ENCODE measurements at places on chromosomes 13 and 19. TPM values are rescaled to one million over a fixed set of nuclear protein-coding genes. Genes with fewer than 3 reads are reported as not detected.

The CCL25 gene
- not detected for total RNA-seq

GRCh38 chr19:32676895-32677359 is 1.3 kb downstream of the RGS9BP start:
- H3K36me3 ChIP-seq: peaks cover 6% of the 10 kb centered on the region
- H3K27me3 ChIP-seq: peaks cover 12% of the 10 kb centered on the region
- H3K4me3 ChIP-seq: no peak overlapping the region
- H3K27ac ChIP-seq: no peak overlapping the region
- no peak for DNase-seq
- peaks cover 21% of the 10 kb centered on the region for H3K4me1 ChIP-seq

DNA sequence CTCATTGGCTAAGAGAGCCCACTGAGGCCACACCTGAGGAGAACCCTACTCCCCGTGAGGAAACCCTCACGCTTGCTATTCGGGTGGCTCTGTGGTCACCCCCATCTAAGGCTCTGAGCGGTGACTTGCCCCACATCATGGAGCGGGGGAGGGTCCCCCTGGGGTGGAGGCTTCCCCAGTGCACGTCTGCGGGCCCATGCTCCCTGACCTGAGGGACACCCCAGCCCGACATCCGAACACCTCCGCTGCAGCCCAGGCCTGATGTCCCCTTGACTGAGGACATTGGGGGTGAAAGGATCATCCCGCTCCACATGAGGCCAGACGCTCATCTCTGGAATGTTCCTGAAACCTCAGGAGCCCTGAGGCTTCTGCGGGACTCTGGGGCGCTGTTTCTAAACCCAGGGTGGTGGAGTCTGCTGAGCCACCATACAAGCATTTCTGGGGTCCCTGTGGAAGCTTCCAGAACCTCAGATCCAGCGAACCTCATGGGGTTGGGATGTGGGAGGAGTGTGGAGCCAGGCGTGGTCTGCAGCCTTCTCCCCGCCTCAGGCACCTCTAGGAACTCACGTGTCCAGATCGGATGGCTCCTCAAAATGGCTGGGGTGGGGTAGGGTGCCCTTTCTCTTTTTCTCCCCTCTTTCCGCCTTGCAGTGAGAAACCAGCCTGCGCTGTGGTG is 19.9 kb downstream of the TMED1 start:
- peak overlapping the region; percentile 96 for H3K4me3 ChIP-seq
- H3K27ac ChIP-seq: peak overlapping the region; percentile 98
- peaks cover 53% of the 10 kb centered on the region for H3K4me1 ChIP-seq
- DNase-seq: peak; percentile 79

DNA sequence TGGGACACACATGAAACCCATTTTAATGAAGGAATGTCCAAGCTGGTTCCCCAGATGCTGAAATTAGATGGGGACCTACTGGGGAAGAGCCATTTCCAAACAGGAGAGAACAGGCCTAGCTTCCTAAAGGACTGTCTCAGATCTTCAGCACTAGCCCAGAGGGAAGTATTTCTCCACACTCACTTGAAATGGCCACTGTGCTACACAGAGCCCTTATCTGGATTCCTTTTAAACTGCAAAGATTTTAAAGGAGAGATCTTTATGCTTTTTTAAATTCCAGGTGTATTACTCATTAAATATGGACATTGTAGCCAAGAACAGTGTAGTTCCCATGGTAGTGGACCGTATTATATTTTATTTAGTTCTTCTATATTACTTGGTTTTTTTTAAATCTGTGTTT is 255.3 kb downstream of the SHISA2 start:
- no peak for DNase-seq
- H3K27ac ChIP-seq: no peak overlapping the region
- H3K4me3 ChIP-seq: no peak overlapping the region
- H3K4me1 ChIP-seq: no peaks in the 10 kb centered on the region

DNA sequence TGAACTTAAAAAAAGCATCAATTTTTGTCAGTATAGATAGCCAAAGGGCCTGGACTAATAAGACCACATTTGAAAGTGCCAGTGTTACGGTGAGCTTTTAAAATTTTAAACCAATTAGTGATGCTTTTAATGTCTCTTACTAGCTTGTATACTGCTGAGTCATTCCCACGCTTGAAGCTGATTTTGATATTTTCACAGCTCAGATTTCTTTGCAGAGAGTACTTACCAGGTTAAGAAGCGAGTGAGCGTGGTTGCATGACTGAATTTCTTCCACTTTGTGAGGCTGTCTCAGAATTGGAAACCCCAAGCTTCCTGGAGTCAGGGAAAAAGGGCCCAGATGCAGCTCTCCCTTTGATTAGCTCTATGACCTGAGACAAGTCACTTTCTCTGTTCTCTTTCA is 74.5 kb upstream of the NBEA start:
- H3K36me3 ChIP-seq: no peaks in the 10 kb centered on the region
- no peaks in the 10 kb centered on the region for H3K27me3 ChIP-seq
- H3K4me3 ChIP-seq: no peak overlapping the region
- DNase-seq: peak; percentile 46

DNA sequence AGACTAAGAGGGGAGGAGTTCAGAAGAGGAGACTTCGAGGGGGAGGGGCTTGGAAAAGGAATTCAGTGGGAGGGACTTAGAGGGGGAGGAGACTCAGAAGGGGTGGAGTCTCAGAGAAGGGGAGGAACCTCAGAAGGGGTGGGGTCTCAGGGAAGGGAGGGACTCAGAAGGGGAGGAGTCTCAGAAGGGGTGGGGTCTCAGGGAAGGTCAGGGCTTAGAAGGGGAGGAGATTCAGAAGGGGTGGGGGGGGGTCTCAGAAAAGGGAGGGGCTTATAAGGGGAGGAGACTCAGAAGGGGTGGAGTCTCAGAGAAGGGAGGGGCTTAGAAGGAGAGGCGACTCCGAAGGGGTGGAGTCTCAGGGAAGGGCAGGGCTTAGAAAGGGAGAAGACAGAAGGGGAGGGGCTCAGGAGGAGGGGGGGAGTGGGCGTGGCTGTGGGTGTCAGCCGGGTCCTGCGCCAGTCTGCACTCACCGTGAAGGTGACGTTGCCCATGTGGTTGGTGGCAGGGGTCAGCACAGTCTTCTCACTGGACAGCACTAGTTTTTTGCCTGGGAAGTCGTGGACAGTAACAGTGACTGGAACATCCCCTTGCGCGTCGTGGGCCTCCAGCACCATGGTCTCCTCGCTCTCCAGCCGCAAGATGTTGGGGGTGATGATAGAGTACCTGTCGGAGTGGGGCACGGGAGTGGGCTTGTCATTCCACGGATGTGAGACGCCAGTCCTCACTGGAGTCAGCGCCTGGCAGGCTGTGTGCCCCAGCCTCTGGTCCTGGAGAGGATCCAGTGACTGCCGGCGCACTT is 1.5 kb downstream of the C3 start:
- H3K4me3 ChIP-seq: no peak overlapping the region
- no peak overlapping the region for H3K27ac ChIP-seq
- DNase-seq: no peak
- peaks cover 20% of the 10 kb centered on the region for H3K4me1 ChIP-seq
- H3K36me3 ChIP-seq: peaks cover 6% of the 10 kb centered on the region

The SIAH3 gene
- total RNA-seq: not detected

DNA sequence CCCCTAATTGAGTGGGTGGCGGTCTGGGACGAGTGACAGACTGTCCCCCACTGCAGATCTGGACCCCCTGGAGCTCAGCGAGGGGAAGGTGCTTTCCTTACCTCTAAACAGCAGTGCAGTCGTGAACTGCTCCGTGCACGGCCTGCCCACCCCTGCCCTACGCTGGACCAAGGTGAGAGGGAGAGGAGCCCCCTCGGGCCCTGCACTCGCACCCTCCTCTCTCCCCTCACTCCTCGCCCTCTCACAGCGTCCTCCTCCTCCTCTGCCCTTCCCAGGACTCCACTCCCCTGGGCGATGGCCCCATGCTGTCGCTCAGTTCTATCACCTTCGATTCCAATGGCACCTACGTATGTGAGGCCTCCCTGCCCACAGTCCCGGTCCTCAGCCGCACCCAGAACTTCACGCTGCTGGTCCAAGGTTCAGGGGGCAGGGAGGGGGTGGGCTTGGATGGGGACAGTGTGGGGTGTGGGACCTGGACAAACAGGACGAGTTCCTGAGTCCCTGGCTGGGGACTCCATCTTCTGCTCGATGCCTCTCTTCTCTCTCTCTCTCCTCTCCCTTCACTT is 9.6 kb downstream of the BCAM start:
- H3K27me3 ChIP-seq: peaks cover 19% of the 10 kb centered on the region
- H3K36me3 ChIP-seq: no peaks in the 10 kb centered on the region
- H3K4me1 ChIP-seq: no peaks in the 10 kb centered on the region
- H3K4me3 ChIP-seq: no peak overlapping the region

GRCh38 chr13:111595791-111596190 is 275.3 kb downstream of the TEX29 start:
- DNase-seq: no peak
- H3K27ac ChIP-seq: no peak overlapping the region
- no peak overlapping the region for H3K4me3 ChIP-seq
- peaks cover 11% of the 10 kb centered on the region for H3K36me3 ChIP-seq
- H3K27me3 ChIP-seq: no peaks in the 10 kb centered on the region

DNA sequence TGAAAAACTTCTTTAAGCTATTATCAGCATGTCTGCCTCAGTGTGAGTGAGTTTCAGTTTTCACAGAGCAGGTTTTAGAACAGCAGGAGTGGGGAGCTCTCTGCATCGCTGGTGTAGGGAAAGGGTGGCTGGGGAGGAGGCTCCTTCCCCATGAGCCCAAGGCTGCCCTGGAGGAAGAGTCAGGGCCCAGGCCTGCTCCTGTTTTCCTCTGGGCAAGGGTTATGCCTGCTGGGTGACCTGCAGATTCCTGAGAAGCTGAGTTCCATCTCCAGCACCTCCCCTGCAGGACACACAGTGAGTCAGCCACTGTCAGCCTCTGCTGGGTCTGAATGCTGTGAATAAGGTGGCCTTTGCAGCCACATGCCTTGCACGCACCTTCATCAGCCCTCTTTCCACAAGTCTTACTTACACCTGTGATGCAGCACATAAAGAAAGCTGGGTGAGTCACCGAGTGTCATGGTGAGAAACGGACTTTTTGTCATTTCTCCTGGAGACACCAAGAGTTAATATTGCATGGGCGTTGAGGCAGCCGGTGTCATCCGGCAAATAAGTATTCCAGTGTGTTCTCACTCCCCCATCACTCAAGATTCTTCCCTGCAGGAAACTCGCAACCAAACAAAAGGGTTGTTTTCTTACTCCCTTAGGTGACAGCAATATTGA is 186.4 kb upstream of the KL start:
- no peaks in the 10 kb centered on the region for H3K27me3 ChIP-seq
- H3K36me3 ChIP-seq: peaks cover 11% of the 10 kb centered on the region
- DNase-seq: peak; percentile 74
- peak overlapping the region; percentile 50 for H3K27ac ChIP-seq

DNA sequence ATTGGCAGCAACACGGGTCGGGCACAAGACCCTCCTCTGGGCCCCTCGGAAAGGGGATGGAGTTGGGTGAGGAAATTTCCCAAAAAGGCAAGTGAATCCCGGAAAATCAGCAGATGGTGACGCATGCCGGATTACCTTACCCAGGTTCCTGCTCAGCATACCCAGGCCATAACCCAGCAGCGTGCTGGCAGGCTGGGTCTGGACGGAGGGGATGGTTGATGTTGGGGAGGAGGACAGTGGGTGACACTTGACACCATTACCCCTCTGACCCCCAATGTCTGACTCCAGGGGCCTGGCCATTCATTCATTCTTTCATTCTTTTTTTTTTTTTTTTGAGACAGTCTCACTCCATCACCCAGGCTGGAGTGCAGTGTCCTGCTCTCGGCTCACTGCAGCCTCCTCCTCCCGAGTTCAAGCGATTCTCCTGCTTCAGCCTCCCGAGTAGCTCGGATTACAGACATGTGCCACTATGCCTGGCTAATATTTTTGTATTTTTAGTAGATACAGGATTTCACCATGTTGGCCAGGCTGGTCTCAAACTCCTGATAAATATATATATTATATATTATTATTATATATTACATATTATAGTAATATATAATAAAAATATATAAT is 799 bp downstream of the PVR start:
- H3K27ac ChIP-seq: peak overlapping the region; percentile 86
- DNase-seq: peak; percentile 21
- no peaks in the 10 kb centered on the region for H3K27me3 ChIP-seq
- H3K4me1 ChIP-seq: peaks cover 31% of the 10 kb centered on the region

GRCh38 chr13:25958986-25959385 is 92.8 kb downstream of the SHISA2 start:
- no peak for DNase-seq
- no peaks in the 10 kb centered on the region for H3K4me1 ChIP-seq
- H3K27me3 ChIP-seq: peaks cover 7% of the 10 kb centered on the region
- H3K27ac ChIP-seq: no peak overlapping the region
- H3K36me3 ChIP-seq: no peaks in the 10 kb centered on the region
- no peak overlapping the region for H3K4me3 ChIP-seq

The MCOLN1 gene
- total RNA-seq: 31.5 TPM

The LILRA6 gene
- total RNA-seq: not detected

GRCh38 chr13:37919329-37919880 is 49.8 kb upstream of the TRPC4 start:
- peak overlapping the region; percentile 38 for H3K4me3 ChIP-seq
- DNase-seq: no peak
- no peaks in the 10 kb centered on the region for H3K27me3 ChIP-seq
- peaks cover 42% of the 10 kb centered on the region for H3K4me1 ChIP-seq
- H3K27ac ChIP-seq: no peak overlapping the region

- no peak overlapping the region for H3K27ac ChIP-seq
- no peaks in the 10 kb centered on the region for H3K4me1 ChIP-seq
- DNase-seq: no peak
- no peaks in the 10 kb centered on the region for H3K27me3 ChIP-seq
- peaks cover 51% of the 10 kb centered on the region for H3K36me3 ChIP-seq
Observed at GRCh38 chr19:36081385-36081784, 26.7 kb downstream of the WDR62 start.

DNA sequence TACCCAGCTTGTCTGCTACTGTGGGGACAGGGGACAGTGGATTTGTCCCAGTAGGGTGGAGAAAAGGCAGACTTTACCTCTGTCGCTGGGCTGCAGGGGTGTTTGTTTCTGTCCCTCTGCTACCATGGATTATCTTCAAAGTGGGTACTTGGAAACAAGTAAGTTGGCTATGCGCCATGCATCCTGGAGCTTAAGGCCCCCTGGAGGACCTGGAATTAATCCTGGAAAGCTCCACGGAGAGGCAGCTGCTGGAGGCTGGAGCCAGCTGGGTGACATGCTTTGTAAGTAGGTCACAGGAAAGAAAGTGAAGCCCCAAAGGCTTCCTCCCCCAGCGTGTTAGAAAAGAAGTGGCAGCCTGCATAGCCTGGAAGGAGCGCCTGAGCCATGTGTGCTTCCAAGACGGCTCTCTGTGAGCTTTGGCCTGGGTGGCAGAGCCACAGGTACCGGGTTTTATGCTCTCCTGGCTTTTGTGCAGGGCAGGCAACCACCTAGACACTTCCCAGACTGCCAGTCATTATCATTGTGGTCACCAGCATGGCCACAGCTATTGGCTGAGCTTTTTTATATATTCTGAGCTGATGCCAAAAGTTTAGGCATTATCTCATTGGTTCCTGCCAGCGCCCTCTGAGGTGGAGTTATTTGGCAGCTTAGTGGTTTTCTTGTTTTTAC is 9.5 kb downstream of the B3GLCT start:
- H3K27me3 ChIP-seq: no peaks in the 10 kb centered on the region
- DNase-seq: no peak
- no peak overlapping the region for H3K4me3 ChIP-seq
- H3K36me3 ChIP-seq: no peaks in the 10 kb centered on the region
- peaks cover 32% of the 10 kb centered on the region for H3K4me1 ChIP-seq
- H3K27ac ChIP-seq: no peak overlapping the region
